HS-27A (cell line): ENCODE measurements at places on chromosomes 7 and 10.

GRCh38 chr7:108459922-108460551 is 3.8 kb upstream of the NRCAM start:
- no peak for DNase-seq

- no peak for DNase-seq
Measured at GRCh38 chr7:132516042-132516840, 60.0 kb downstream of the PLXNA4 start.

- DNase-seq, result no peak
Measured at GRCh38 chr7:134729895-134730294, 49.5 kb upstream of the CALD1 start.

DNA sequence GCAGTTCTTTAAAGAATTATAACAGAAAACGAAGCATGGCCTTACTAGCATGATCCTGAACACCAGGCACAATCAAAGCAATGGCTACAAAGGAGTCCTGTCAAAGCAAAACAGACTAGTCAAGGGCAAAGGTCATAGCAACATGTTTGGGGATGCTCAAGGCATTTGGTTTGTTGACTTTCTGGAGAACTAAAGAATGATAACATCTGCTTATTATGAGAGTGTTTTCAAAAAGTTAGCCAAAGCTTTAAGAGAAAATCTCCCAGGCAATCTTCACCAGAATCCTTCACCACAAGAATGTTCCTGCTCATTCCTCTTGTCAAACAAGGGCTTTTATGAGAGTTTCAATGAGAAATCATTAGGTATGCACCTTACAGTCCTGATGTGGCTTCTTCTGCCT is 95.1 kb upstream of the CPXM2 start:
- no peak for DNase-seq

DNA sequence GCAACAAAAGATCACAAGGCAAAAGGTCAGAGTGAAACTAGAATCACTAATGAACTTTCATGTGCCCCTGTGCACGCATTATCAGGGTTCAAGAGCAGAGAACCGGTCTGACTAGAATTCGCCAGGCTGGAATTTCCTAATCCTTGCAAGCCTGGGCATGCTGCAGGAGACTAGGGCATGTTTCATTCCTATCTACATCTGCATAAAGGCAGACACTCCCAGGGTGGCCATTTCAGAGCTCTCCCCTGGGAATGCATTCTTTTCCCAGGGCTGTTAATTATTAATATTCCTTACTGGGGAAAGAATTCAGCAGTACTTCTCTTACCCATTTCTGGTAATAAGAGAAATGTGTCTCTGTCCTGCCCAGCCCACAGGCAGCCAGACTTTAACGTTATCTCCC is 90.5 kb downstream of the CDC14C start:
- no peak for DNase-seq

DNA sequence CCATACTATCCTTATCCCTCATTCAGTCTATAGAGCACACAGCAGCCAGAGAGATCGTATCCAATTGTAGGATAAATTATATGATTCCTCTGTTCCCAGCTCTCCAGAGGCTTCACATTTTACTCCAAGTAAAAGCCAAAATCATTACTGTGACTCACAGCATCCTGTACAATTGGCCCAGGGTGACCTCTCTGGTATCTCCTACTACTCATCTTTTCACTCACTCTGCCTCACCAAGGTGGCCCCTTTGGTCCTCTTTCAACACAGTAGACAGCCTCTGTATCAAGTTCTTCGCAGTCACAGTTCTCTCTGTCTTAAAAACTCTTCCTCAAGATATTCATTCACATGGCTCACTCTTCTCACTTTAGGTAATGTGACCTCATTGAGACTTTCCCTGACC is 72.6 kb upstream of the LSM8 start:
- no peak for DNase-seq

GRCh38 chr7:152076324-152076821 is 50.9 kb downstream of the GALNT11 start:
- no peak for DNase-seq

GRCh38 chr7:96224073-96224472 is 97.8 kb downstream of the SLC25A13 start:
- no peak for DNase-seq

DNA sequence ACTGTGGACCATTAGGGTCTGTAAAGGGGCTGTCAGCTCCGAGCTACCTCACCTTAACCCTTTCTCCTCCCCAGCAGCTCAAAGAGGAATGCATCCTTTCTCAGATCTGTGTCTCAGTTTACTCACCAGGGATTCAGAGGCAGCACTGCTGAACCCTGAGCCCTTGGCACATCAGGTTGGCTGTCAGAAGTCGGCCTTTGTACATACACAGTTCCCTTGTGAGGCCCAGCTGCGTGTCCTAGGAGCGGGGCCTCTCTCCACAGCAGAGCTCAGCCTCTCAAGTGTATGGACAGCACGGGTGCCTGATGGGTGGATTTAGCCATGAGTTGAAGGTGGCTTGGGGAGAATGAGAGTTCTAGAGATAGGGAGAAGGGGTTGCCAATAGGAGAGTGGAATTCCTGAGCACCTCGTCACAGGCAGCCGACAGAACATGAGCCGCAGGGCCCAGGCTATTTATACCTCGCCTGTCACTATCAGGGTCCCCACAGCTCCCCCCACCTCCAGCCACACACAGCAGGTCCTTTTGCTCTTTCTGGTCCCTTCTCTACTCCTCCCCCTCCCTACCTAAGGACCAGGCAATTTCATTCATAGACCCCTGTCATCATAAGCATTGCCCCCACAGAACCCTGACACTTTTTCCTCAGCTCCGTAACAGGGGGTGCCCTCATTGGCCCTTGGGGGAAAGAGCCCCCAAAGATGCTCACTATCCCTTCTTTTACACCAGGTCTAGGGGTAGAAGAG is 2.1 kb upstream of the FLNC start:
- no peak for DNase-seq
